Karpas-422 (cell line): ENCODE measurements at places on chromosomes 7 and 10. TPM values are rescaled to one million over a fixed set of nuclear protein-coding genes. Genes with fewer than 3 reads are reported as not detected.

GRCh38 chr10:4494551-4494950, 331.5 kb upstream of the AKR1E2 start:
- H3K27ac ChIP-seq = no peak overlapping the region
- no peak for DNase-seq
- no peaks in the 10 kb centered on the region for H3K36me3 ChIP-seq
- no peaks in the 10 kb centered on the region for H3K27me3 ChIP-seq
- no peak overlapping the region for H3K4me3 ChIP-seq

DNA sequence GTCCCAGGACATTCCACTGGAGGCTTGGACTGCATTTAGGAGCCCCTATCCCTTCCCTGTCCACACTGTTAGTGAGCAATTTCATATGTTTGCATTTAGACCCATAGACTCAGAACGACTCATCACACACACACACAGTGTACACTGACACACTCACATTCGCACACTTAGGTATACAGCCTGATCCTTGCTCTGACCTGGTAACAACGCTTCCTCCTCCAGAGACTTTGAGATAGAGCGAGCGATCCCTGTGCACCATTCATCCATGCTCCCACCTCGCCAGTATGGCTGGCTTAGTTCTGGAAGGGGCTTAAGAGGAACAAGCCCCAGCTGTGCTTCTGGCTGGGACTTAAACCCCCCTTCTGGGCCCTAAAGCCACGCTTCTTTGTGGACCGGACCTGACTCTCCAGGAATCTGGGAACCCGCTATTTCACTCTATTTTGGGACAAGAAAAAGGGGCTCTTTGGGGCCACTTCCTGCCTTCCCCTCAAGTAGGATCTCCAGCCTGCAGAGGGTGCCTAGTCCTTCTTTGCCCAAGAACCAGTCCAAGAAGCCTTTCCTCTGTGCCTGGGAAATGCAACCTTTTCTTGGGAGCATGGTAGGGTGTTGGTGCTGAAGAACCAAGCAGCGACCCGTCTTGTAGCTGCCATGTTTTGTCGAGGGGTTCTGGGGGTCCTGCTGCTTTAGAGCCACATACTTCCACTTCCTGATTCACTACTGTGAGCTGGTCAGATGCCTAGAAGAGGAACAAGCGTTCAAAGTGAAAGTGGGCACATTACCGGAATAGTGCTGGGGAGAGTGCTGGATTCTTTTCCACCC, 1.1 kb upstream of the HOXA13 start:
- DNase-seq = peak; percentile 75
- H3K27ac ChIP-seq = no peak overlapping the region
- no peaks in the 10 kb centered on the region for H3K27me3 ChIP-seq
- peaks cover 22% of the 10 kb centered on the region for H3K4me1 ChIP-seq

- H3K27me3 ChIP-seq = no peaks in the 10 kb centered on the region
- H3K4me3 ChIP-seq = no peak overlapping the region
- no peak overlapping the region for H3K27ac ChIP-seq
These were observed 50.0 kb upstream of the MTPN start for GRCh38 chr7:136027160-136027559.

- no peak for DNase-seq
- H3K27ac ChIP-seq = no peak overlapping the region
- H3K4me1 ChIP-seq = no peaks in the 10 kb centered on the region
- H3K4me3 ChIP-seq = no peak overlapping the region
- no peaks in the 10 kb centered on the region for H3K36me3 ChIP-seq
These were observed 36.5 kb downstream of the MCU start for GRCh38 chr10:72728462-72728861.

- no peaks in the 10 kb centered on the region for H3K4me1 ChIP-seq
- no peak overlapping the region for H3K27ac ChIP-seq
- H3K4me3 ChIP-seq = no peak overlapping the region
- DNase-seq = no peak
- no peaks in the 10 kb centered on the region for H3K27me3 ChIP-seq
These were observed 138.5 kb upstream of the MGMT start for GRCh38 chr10:129328546-129328945.

- H3K27ac ChIP-seq = no peak overlapping the region
- H3K27me3 ChIP-seq = no peaks in the 10 kb centered on the region; the same call in 1 of the 2 replicates
- H3K36me3 ChIP-seq = no peaks in the 10 kb centered on the region
These were observed 861.1 kb downstream of the TYW1 start for GRCh38 chr7:67857698-67858097.

GRCh38 chr7:87154569-87154968, 2.3 kb downstream of the DMTF1 start:
- no peak for DNase-seq
- H3K36me3 ChIP-seq = peaks cover 20% of the 10 kb centered on the region; the same call in 1 of the 2 replicates
- H3K27ac ChIP-seq = peak overlapping the region; percentile 80

- DNase-seq = peak; percentile 65
- H3K4me3 ChIP-seq = no peak overlapping the region; the same call in 1 of the 2 replicates
- H3K27me3 ChIP-seq = no peaks in the 10 kb centered on the region
- no peak overlapping the region for H3K27ac ChIP-seq
These were observed 12.9 kb downstream of the BAG3 start for GRCh38 chr10:119663866-119664698.

Gene KLF14
- not detected in 2 replicates for total RNA-seq

Gene BLNK
- total RNA-seq = 51.7 and 99.1 TPM in 2 replicates

Gene ADAM22
- total RNA-seq = 2.2 and 6.1 TPM in 2 replicates

Gene MSS51
- 2.7 and 5.7 TPM in 2 replicates for total RNA-seq
